Gastrocnemius medialis (tissue), 4 donors: ENCODE measurements at places on chromosomes 16 and 17. TPM values are rescaled to one million over a fixed set of nuclear protein-coding genes. Genes with fewer than 3 reads are reported as not detected.

SOCS7 gene
- total RNA-seq: 19.2 TPM

TPSD1 gene
- total RNA-seq: not detected

GRCh38 chr16:10959161-10959560, 14.8 kb downstream of the CLEC16A start:
- peaks cover 15% of the 10 kb centered on the region for H3K36me3 ChIP-seq
- H3K4me3 ChIP-seq: no peak overlapping the region
- H3K27ac ChIP-seq: no peak overlapping the region
- peaks cover 19% of the 10 kb centered on the region for H3K4me1 ChIP-seq
- H3K27me3 ChIP-seq: no peaks in the 10 kb centered on the region

- no peak for DNase-seq
- no peaks in the 10 kb centered on the region for H3K36me3 ChIP-seq
- H3K27ac ChIP-seq: peak overlapping the region; percentile 87
- H3K27me3 ChIP-seq: no peaks in the 10 kb centered on the region
Observed at GRCh38 chr16:16052916-16053315, 103.5 kb downstream of the ABCC1 start.

DNA sequence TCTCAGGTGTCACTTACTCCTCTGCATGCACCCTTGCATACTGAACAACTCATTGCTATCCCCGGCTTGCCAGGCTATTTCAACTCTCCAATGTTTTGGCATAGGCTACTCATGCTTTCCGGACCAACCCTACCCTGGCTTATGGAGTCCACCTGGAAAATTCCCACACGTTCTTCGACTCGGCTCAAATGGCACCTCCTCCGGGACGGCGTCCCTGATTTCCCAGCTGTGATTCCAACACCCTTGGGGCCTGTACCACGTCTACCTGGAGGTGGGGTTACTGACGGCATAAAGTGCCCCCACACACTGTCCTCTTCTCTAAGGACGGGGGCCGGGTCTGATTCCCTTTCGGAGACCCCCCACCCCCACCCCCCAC, 498 bp downstream of the SMYD4 start:
- H3K36me3 ChIP-seq: peaks cover 29% of the 10 kb centered on the region
- peak overlapping the region; percentile 92 for H3K4me3 ChIP-seq
- peak overlapping the region; percentile 98 for H3K27ac ChIP-seq
- no peaks in the 10 kb centered on the region for H3K27me3 ChIP-seq

- DNase-seq: no peak
- no peaks in the 10 kb centered on the region for H3K36me3 ChIP-seq
- no peaks in the 10 kb centered on the region for H3K4me1 ChIP-seq
- no peak overlapping the region for H3K27ac ChIP-seq
- H3K27me3 ChIP-seq: peaks cover 7% of the 10 kb centered on the region
- no peak overlapping the region for H3K4me3 ChIP-seq
Observed at GRCh38 chr16:31474173-31474714, 2.3 kb downstream of the TGFB1I1 start.

- H3K36me3 ChIP-seq: no peaks in the 10 kb centered on the region
- DNase-seq: no peak
- no peak overlapping the region for H3K27ac ChIP-seq
- no peak overlapping the region for H3K4me3 ChIP-seq
Observed at GRCh38 chr17:8900626-8901585, 33.4 kb upstream of the PIK3R6 start.

DNA sequence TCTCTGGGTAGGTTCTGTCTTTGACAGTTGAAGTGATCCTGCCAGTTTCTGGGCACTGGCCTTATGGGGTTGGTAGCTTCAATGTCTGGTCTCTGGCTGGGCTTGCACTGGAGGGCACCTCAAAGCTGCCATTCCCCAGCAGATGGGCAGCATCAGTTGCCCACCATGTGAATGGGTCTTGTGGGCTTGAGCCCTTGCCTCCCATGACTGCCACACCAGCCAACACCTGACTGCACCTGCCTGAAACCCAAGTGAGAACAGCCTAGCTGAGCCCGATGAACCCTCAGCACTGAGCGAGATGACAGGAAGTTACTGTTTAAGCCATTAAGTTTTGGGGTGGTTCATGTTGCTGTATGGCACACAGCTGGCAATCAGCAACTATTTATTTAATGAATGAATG, 69.1 kb upstream of the AXIN2 start:
- no peak overlapping the region for H3K27ac ChIP-seq
- H3K36me3 ChIP-seq: no peaks in the 10 kb centered on the region
- no peaks in the 10 kb centered on the region for H3K4me1 ChIP-seq
- H3K27me3 ChIP-seq: no peaks in the 10 kb centered on the region

MYO1D gene
- total RNA-seq: 20.1 TPM

GRCh38 chr16:15667091-15667742, 17.2 kb downstream of the NDE1 start:
- no peak for DNase-seq
- H3K27ac ChIP-seq: no peak overlapping the region
- H3K36me3 ChIP-seq: peaks cover 4% of the 10 kb centered on the region
- H3K4me1 ChIP-seq: peaks cover 6% of the 10 kb centered on the region

- no peak for DNase-seq
- peak overlapping the region; percentile 83 for H3K27ac ChIP-seq
- H3K4me3 ChIP-seq: peak overlapping the region; percentile 63
- H3K27me3 ChIP-seq: no peaks in the 10 kb centered on the region
Observed at GRCh38 chr16:11916524-11917285, 949 bp upstream of the GSPT1 start.

DNA sequence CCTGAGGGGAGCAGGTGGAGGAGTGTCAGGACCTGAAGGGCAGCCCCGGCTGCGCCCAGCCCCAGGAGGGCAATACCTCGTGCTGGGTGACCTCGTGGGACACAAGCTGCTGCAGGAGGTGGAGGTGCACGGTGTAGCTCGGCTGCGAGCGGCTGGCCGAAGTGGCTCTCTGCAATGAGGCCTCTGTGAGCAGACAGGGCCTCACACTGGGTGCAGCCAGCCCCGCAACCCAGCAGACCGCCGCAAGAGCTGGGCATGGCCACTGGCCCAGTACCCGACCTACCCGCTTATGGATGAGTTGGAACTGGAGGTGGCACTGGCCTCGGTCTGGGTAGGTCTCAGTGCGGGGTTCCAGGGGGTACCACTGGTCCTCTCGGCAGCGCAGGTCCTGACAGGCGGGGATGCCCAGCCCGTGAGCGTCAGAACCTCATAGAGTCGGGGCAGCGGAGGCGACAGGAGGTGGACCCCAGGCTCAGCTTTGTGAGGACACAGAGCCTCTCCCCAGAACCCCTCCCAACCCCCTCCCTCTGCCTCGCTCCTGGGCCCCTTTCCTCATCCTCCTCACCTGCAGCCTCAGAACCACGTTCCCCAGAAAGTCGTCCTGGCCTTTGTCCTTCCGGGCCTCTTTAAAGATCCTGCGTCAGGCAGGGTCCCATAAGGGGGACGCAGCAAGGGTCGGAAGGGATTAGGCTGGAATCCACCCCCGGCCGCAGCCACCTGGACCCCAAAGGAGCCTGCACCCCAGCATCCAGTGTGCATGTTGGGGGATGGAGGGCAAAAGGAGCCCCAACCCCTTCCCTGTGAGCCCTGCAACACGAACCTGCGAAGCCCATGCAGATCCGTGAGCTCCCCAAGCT, 4.0 kb downstream of the UNC13D start:
- H3K27ac ChIP-seq: no peak overlapping the region
- peaks cover 5% of the 10 kb centered on the region for H3K4me1 ChIP-seq
- no peaks in the 10 kb centered on the region for H3K27me3 ChIP-seq
- H3K4me3 ChIP-seq: no peak overlapping the region

GRCh38 chr16:85302848-85303353, 190.6 kb upstream of the CIBAR2 start:
- H3K27me3 ChIP-seq: no peaks in the 10 kb centered on the region
- H3K4me1 ChIP-seq: peaks cover 41% of the 10 kb centered on the region
- DNase-seq: no peak
- H3K4me3 ChIP-seq: no peak overlapping the region

DNA sequence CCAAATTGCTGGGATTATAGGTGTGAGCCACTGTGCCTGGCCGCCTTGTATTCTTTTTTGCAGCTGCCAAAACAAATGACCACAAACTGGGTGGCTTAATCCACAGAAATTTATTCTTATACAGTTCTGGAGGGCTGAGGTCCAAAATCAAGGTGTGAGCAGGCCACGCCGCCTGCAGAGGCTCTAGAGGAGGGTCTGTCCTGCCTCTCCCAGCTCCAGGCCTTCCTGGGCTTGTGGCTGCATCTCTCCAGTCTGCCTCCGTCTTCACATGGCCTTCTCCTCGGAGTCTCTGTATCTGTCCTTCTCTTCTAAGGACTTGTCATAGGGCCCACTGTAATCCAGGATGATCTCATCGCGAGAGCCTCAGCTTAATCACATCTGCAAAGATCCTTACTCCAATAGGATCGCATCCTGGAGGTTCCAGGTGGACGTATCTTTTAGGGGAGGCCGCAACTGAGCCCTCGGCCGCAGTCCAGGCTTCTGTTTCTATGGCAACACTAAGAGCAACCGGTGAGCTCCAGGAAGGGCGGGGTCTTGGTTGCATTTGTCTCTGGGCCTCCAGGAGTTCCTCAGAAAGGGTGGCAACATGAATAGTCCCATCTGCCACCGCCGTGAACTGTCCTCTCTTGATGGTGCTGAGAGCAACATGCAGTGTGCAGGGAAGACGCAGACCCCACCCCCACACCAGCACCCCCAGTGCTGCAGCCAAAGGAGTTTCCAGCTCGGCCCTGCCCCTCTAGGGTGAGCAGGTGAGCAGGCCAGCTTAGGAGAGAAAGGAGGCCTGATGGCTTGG, 29.5 kb upstream of the CREBBP start:
- no peak overlapping the region for H3K27ac ChIP-seq
- no peaks in the 10 kb centered on the region for H3K4me1 ChIP-seq
- no peak for DNase-seq

CTRL gene
- total RNA-seq: not detected

GRCh38 chr16:84881702-84882521, 62.1 kb downstream of the CRISPLD2 start:
- H3K4me3 ChIP-seq: no peak overlapping the region
- H3K4me1 ChIP-seq: peaks cover 7% of the 10 kb centered on the region
- no peak for DNase-seq
- no peaks in the 10 kb centered on the region for H3K27me3 ChIP-seq
